ENCODE measurements at places on chromosomes 1 and 21. TPM values are rescaled to one million over a fixed set of nuclear protein-coding genes. Genes with fewer than 3 reads are reported as not detected.
A peak's percentile ranks its signal among the peaks of the same experiment; 100 is the strongest.

- DNase-seq, result no peak
Measured at GRCh38 chr1:192066202-192066601, 92.1 kb upstream of the RGS18 start.

DNA sequence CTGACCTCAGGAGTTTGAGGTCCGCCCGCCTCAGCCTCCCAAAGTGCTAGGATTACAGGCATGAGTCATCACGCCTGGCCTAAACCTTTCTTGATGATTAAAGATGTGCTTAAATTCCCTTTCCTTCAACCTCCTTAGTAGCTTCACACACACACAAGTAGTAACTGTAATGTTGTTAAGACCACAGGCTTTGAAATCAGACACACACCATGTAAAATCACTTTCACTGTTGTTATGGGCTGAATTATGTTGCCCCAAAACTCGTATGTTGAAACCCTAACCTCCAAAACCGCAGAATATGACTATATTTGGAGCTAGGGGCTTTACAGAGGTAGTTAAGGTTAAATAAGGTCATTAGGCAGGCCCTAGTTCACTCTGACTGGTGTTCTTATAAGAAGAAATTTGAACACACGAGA is 180.2 kb downstream of the NR5A2 start:
- DNase-seq, result peak; percentile 77

IQGAP3 gene
- total RNA-seq, result 10.5 TPM

DNA sequence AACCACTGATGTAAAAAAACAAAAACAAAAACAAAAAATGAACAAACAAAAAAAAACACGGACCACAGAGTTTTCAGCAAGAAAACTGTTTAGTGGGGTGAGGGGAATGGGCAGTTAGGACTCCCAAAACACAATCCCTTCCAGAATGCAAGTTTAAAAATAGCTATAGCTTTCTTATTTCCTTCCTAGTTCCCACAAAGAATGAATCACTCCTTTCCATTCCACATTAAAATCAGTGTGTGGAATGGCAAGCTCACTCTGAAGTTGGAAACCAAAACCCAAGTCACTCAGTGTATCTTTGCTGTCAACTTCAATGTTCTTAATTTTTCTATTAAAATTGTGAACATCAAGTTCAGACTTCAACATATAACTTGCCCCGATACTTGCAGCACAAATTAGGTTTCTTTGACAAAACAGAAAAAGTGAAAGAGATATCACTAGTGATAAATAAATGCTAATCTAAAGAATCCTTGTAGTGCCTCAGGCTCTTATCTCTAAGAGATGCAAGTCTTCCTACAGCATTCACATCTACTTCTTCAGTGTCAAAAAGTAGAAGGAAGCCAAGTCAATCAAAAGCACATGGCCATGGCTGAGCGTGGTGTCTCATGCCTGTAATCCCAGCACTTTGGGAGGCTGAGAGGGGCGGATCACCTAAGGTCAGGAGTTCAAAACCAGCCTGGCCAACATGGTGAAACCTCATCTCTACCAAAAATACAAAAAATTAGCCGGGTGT is 45.5 kb downstream of the TOR3A start:
- no peak for DNase-seq

Data from GM12878 (cell line).